Stimulated activated CD4-positive, alpha-beta T cell treated with anti-CD3 and anti-CD28 coated beads, Interleukin-2, amount 100 ng/mL, for 24 hours (primary cell): ENCODE measurements at places on chromosomes 4 and X.
A peak's percentile ranks its signal among the peaks of the same experiment; 100 is the strongest.

GRCh38 chrX:113539599-113540356 lies 699.1 kb upstream of the AMOT start:
- DNase-seq = no peak

- no peak for DNase-seq
Measured at GRCh38 chr4:143402776-143403552, 66.3 kb downstream of the GAB1 start.

DNA sequence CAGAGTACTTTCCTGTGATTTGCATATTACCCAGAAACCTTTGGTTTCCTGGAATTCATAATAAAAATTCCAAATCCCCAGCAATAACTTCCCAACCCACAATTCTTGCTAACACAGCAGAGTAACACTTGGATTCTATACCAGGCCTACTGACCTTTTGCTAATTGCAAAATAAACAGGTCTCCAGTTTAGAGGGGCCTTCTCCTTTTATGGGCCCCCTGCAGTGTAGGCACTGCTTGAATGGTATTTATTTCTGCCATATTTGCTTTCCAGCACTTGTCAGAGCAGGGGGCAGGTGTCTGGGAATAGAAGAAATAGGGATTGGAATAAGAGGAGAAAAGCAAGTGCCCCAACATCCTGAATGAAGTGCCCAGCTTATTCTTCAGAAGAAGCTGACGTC lies 25.3 kb upstream of the GPC3 start:
- no peak for DNase-seq

GRCh38 chr4:36317721-36318120 lies 36.3 kb downstream of the DTHD1 start:
- DNase-seq = no peak

DNA sequence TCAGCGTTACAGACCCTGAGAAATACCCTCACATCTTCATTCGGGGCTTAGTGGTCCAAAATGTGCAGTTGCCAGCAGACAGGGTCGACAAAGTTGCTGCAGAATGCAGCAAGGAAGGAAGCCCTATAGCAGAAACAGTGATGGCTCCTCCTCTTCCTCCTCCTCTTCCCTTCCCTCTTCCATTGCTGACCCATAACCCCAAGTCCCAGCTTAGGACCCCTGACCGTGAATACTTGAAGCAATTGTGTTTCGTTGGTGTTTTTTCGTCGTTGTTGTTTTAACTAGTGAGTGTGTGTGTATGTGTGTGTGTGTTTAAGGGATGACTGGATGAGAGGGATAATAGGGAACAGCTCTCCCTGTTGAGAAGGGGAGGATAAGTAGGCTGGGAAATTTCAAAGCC lies 69.5 kb downstream of the SLAIN2 start:
- no peak for DNase-seq

- DNase-seq = peak; percentile 86
Measured at GRCh38 chr4:140359562-140360427, 13.7 kb upstream of the SCOC start.

GRCh38 chr4:119833611-119834010 lies 205.0 kb upstream of the PDE5A start:
- DNase-seq = no peak

- no peak for DNase-seq
Measured at GRCh38 chrX:150226223-150226965, 136.7 kb upstream of the MAMLD1 start.

GRCh38 chr4:171235521-171235920 lies 577.7 kb upstream of the GALNTL6 start:
- DNase-seq = no peak

- no peak for DNase-seq
Measured at GRCh38 chrX:118761939-118762707, 34.7 kb downstream of the IL13RA1 start.

GRCh38 chr4:82618103-82618720 lies 56.4 kb upstream of the TMEM150C start:
- no peak for DNase-seq

DNA sequence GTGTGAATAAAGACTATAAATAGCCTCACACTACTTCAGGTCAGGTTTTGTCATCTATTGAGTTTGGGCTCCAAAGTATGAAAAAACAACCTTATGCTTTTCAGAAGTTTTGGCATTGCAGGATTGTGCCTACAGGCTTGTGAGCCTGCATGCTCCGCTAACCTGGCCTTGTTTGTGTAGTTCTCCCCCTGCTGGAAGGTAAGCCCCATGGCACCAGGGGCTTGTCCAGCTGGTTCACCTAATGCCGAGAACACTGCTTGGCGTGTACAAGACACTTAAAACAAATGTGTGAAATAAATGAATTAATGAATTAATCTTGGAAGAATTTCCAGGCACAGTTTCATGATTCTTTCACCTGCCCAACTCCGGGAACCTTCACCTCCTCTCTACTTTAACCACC lies 1.8 kb upstream of the HSD17B10 start:
- DNase-seq = peak; percentile 61

GRCh38 chr4:118033148-118034052 lies 886 bp upstream of the NDST3 start:
- DNase-seq = no peak

- no peak for DNase-seq
Measured at GRCh38 chr4:180909279-180909678, 1333.9 kb upstream of the TENM3 start.

DNA sequence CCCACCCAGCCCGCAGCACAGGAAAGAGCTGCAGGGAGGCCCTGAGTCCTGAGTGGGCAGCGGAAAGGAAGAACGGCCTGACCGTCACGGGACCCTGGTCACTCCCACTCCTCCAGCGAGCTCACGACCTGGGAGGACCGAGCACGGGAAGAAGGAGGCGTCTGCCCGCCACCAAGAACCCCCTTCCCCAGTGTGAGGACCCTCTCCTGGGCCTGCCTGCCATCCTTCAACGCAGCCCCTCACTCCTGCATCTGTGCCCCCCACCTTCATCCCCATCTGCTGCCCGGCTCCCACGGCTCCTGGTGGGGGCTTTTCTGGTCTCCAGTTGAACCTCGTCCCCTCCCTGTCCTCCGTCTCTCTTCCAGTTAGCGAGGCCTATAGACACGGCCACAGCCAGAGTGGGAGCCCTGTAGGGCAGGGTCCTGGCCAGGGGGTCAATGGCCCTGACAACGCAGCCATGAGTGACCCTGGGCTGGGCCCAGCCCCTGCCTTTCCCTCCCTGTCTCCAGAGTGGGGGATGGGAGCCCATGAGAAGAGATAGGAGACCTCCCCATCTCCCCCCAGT lies 41.3 kb upstream of the MXD4 start:
- no peak for DNase-seq

- DNase-seq = no peak
Measured at GRCh38 chr4:86596807-86597206, 2.7 kb downstream of the PTPN13 start.

GRCh38 chr4:113955411-113955810 lies 24.0 kb downstream of the ARSJ start:
- no peak for DNase-seq

- no peak for DNase-seq
Measured at GRCh38 chr4:104719539-104720230, 225.0 kb upstream of the CXXC4 start.

DNA sequence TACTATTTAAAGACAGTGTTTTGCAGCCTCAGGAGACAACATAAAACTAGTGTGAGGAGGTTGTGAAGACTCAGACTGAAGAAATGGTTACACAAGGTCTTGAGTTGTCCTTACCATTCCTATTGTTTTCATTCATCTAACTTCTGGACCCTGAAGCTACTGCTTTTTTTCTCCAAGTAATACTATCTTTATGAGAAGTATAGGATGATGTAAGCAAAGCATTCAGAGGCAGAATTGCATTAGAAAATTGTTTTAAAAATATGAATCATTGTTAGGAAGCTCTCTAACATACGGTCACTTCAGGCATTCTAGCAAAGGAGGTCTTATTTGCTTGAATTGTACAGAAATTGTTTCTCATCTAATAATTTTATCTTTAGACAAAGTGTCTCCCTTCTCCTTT lies 357.8 kb downstream of the TLL1 start:
- no peak for DNase-seq

- DNase-seq = no peak
Measured at GRCh38 chr4:158816955-158817354, 48.1 kb downstream of the FNIP2 start.

DNA sequence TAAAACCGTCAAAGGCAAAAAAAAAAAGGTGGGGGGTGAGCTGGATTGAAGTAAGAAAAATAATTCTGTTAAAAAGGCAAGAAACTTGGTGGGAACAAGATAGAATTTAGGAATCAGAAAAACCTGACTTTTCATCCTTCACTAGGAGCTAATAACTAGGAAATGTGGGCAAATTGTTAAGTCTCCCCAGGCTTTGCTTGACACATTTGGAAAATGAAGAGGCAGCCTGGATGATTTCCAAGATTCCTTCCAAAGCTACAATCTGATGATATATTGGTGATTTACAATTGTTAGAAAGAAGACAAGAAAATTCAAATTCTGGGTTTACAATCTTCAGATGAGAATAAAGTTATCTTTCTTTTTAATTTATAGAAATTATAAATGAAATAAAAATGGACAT lies 1062.5 kb downstream of the ADGRL3 start:
- no peak for DNase-seq

DNA sequence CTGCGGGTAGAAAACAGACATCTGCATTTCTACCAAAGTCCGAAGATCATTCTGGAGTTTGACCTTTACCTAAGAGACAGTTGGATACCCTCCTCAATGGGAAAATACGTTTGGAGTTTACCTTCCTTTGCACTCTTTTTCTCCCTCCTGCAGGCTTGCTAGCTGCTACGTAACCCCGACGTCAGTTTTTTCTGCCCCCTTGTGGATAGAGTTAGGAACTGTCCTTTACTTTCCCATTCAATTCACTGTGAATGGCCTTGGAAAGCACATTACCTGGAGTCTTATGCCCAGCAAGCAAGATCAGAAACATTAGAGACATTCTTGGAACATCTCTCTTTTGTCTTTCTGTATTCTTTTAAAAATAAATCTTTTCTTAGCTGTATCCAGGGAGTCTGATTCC lies 250.7 kb downstream of the NAP1L3 start:
- DNase-seq = no peak

GRCh38 chr4:26086621-26087441 lies 172.8 kb downstream of the SMIM20 start:
- no peak for DNase-seq

GRCh38 chr4:174581901-174582300 lies 59.6 kb upstream of the HPGD start:
- DNase-seq = no peak

DNA sequence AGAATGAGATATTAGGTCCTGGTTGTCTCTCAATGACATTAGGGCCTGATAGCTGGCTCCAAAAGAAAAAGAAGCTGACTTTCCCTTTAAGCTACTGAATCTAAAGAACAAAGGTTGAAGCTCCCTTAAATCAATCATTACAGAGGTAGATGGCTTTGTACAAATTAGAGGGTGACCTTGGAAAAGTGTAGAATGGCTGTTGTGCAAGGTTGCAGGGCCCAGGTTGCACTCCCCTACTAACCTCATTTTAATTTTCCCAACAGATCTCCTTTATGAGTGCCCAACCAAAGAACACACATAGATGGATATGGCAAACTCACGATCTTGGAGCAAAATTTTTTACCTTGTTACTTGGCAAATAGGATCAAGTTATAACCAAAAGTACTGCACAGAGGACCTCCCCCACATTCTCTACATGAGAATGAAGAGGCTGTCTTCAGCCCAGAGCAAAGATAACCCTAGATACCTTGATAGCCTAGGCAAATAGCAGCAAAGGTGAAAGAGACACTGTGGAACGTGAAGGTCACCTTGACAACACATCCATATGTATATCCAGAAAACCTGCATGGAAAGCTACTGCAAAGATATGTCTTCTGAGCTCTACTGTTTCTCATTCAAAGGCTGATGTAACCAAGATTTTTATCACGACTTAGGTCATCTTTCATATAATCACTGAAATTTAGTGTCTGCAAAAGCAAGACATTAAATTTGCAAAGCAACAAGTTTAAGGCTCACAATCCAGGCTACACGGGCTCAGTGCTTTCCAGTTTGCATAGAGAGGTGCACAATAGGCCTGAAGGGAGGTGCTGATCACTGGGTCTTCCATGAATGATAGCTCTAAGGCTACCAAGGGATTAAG lies 23.0 kb downstream of the KLB start:
- DNase-seq = no peak

DNA sequence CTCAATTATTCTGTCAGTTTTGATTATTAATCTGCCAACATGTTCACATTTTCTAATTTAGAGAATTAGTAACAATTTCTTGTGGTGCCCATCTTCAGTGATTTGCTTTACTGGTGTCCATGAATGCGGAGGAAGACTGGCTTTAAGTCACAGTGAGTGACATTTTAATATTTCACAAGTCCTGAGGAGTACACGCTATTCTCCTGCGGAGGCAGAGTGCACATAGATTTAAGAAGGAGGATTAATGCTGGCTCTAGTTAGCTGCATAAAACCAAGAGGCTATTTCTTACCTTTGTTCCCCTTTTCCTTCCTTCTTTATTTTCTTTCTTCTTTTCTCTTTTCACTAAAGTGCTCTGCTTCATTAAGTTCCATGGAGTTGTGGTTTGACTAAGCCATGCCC lies 495.2 kb upstream of the IGFBP7 start:
- DNase-seq = no peak

DNA sequence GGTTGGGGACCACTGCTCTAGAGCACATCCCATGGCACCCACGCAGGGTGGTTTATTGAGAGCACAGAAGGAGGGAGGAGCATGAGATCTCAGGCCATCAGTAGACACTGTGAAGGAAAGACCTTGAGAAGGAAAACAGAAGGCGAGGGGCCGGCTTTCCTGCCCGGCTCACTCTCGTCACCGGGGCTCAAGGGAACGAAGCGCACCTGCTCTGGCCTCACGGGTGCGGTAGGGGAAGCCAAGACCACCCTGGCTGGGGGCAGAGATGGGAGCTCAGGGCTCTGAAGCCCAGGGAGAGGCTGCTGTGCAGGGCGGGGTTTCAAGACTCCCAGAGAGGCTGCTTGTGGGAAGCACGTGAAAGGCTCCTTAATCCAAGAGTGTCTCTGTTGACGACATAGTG lies 105.9 kb downstream of the TNIP2 start:
- DNase-seq = no peak

DNA sequence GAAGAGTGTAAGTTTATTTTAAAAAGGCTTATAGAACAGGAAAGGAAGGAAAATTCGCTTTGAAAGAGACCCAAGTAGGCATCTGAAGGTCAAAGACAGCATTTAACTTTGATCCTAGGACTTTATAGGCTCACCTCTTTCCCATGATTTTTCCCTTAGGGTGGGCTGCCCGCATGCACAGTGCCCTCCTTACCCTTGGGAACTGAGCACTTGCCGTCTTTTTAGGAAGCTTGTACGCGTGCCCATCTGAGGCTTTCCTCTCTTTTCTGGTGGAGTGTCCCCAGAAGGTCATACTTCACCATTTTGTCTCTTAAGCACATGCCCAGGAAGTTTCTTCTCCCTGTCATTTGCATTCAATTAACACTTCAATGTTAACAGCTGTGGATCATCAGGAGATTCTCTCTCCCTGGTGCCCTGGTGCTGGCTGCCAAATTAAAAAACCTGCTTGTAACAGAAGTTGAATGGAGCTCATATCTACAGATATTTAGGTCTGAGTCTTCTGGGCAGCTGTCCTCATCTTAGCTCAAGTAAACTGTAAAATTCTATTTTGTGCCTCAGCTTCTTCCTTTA lies 38.4 kb upstream of the IL9R start:
- DNase-seq = no peak
